ENCODE measurements at places on chromosomes 7 and 10.

- no peak for DNase-seq
Measured at GRCh38 chr7:43636093-43636492, 53.2 kb downstream of the STK17A start.

DNA sequence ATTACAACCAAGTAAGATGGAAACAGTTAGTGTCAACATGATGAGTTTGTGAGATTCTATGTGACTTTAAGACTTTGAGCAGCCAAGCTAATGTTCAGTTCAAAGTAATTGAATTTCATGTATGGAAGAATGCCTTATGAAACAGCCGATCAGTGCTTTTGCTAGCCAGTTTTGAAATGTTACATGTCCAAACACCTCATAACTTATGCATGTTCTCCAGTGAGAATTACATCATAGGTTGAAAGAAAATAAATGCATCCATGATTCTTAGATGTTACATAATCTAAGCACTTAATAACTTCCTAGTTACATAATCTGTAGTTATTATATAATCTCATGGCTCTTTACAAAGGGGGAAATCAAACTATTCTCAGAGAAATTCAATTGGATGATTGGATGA lies 211.3 kb downstream of the BICC1 start:
- no peak for DNase-seq

GRCh38 chr10:64209561-64209960 lies 688.4 kb downstream of the REEP3 start:
- no peak for DNase-seq

DNA sequence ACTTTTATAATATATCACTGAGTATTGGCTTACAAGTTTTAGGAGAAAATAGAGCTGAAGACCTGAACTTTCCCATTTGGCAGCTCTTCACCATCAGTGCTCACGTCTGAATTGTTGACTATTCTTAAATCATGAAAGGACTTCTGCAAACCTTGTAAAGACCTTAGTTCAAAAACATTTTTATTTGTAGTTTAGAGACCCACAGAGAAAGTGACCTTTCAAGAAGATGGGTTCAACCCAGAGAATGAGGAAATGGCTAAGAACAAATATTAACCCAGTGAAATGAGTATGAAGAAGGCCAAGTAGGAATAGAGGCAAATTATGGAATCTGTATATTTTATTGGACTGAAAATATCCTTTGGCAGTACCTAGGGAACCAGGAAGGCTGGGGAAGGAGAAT lies 1151.1 kb downstream of the GATA3 start:
- DNase-seq = no peak

DNA sequence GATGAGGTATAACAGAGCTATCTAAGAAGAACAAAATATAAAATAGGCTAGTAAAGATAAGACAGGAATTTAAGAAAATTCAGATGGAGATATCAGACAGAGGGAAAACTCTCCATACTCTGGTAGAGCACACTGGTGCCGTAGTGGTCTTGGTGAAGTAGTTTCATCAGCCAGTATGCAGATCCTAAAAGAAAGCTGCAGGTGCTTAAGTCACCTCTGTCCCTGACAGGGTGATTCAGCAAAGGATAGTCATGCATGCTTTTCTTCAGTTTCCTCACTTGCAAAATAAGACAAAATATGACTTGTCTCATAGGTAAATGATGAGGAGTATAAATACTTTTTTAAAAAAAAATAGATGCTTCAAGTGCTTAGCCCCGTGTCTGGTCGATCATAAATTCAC lies 794.9 kb downstream of the TNS3 start:
- no peak for DNase-seq

Data from upper lobe of right lung (tissue), 1 donor.